ENCODE measurements at places on chromosomes 1 and 21. TPM values are rescaled to one million over a fixed set of nuclear protein-coding genes. Genes with fewer than 3 reads are reported as not detected.

- no peak overlapping the region for H3K4me3 ChIP-seq
- peaks cover 3% of the 10 kb centered on the region for H3K36me3 ChIP-seq
- no peak overlapping the region for H3K27ac ChIP-seq
- peaks cover 21% of the 10 kb centered on the region for H3K4me1 ChIP-seq
- no peaks in the 10 kb centered on the region for H3K27me3 ChIP-seq
These were observed 16.5 kb upstream of the SETDB1 start for GRCh38 chr1:150909585-150910180.

- no peak for DNase-seq
- no peaks in the 10 kb centered on the region for H3K27me3 ChIP-seq
- no peak overlapping the region for H3K27ac ChIP-seq
- peak overlapping the region; percentile 40 for H3K4me3 ChIP-seq
- H3K36me3 ChIP-seq: peaks cover 59% of the 10 kb centered on the region
These were observed 4.6 kb downstream of the ZNF281 start for GRCh38 chr1:200405264-200405663.

Gene FNDC5
- not detected for total RNA-seq

DNA sequence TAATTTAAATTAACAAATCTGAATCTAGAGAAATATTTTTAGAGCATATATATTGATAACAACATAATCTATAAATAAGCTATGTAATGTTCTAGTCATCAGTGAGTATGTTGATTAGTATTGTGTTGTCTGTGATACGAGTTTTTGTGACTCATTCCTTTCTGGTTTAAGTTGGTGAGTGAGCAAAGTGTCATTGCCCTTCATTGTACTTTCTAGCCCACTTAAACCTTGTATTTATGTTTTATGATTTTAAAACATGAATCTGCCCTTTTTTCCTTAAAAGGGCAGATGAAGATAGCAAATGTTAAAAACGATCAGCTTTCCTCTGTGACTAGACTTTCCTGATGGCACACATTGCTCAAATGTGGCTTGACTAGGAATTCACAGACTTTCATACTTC, 38.5 kb downstream of the MACO1 start:
- no peaks in the 10 kb centered on the region for H3K27me3 ChIP-seq
- no peak for DNase-seq
- H3K4me1 ChIP-seq: peaks cover 54% of the 10 kb centered on the region
- peaks cover 28% of the 10 kb centered on the region for H3K36me3 ChIP-seq
- H3K27ac ChIP-seq: no peak overlapping the region

Gene ASCL5
- total RNA-seq: 0.30 TPM
